ENCODE measurements at places on chromosomes 11 and 22.

DNA sequence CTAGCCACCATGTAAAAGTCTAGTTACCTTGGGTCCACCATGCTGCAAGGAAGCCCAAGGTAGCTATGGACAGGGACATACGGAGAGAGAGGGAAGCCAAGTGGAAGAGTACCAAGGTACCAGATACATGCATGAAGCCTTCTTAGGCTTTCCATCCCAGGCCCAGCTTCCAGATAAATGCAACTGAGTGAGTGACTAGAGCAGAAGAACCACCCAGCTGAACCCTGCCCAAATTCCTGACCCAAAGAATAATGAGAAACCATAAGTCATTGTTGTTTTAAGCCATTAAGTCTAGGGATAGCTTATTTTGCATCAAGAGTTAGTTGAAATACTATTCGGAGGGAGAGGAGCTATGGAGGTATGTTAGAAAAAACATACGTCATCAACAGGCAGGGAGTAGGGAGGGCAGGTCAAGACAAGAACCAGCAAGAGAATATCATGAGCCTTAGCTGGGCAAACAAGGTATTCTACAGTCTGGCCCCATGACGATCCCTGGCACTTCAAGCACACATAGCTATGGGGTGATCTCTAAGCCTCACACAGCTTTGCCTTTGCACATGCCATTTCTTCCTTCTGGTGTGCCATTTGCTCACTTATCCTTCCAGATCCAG is 36.5 kb upstream of the APLNR start:
- no peak for DNase-seq

DNA sequence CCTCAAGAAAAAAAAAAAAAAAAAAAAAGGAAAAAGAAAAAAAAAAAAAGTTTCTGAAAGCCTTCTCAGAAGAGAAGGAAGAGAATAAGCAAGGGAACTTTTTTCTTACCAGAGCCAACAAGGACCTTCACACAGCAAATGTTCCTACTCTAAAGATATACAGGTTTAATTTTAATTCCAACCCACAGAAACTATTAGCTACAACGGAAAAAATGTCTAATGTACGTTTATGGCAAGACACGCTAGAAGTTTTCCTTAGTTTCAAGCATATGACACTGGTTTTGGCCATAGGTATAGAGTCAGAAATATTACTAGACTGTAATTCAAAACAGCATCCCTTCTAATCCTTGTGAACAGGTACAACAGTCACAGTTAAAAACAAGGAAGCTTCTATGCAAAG is 120.1 kb downstream of the MRTFA start:
- no peak for DNase-seq

DNA sequence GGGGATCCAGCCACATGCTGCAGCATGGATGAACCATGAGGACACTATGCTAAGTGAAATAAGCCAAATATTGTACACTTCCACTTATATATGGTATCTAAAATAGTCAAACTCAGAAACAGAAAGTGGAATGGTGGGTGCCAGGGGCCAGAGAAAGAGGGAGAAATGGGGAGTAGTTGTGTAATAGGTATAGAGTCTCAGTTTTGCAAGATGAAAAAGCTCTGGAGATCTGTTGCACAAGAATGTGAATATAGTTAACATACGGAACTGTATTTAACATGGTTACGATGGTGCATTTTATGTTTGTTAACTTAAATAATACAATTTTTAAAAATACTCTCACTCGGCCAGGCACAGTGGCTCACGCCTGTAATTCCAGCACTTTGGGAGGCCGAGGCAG is 21.2 kb downstream of the GDPD5 start:
- no peak for DNase-seq

DNA sequence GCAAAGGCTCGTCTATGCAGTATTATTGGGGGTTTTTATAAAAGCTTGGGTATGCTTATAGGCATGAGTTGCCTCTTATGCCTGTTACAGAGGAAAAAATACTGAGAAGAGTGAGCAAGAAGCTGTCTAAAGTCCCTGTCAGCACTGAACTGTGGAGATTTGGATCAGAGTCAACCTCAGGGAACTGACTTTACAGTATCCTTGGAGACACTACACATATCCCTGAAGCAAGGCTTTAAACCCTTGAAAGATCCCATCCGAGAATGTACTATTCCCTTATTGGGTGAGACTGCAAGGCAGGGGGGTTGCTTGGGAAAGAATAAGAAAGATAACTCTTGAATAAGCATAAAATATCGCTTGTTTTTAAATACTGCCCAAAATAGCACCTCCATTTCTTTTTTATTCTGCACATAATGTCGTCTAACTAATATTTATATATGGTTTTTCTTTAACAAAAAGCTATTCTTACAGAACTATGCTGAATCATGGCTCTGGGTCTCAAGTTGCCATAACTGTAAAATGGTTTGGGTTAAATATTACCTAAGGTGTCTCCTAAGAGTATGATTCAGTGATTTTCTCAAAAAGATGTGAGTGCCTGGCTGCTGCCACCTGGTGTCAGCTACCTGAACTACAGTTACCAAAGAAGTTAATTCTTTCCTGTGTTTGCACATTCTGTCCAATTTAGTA is 1062.8 kb downstream of the DLG2 start:
- DNase-seq = peak; percentile 27

DNA sequence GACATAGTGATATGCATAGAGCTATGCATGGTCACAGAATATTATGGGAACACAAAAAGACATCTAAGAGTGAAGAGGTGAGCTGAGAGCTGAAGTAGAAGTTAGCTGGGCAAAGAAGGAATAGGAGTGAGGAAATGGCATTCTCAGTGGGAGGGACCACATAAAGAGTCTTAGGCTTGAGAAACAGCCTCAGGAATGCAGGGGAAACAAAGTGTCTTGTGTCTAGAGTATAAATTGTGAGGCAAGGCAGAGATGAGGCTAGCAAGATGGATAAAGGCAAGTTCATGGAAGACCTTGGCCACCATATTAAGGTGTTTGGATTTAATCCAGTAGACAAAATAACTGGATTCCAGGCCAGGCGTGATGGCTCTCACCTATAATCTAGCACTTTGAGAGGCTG is 40.6 kb upstream of the CRTAM start:
- DNase-seq = no peak

- no peak for DNase-seq
Observed at GRCh38 chr11:29305456-29306232, 711.2 kb downstream of the KCNA4 start.

- no peak for DNase-seq
Observed at GRCh38 chr11:2837651-2838050, 47.9 kb downstream of the CDKN1C start.

DNA sequence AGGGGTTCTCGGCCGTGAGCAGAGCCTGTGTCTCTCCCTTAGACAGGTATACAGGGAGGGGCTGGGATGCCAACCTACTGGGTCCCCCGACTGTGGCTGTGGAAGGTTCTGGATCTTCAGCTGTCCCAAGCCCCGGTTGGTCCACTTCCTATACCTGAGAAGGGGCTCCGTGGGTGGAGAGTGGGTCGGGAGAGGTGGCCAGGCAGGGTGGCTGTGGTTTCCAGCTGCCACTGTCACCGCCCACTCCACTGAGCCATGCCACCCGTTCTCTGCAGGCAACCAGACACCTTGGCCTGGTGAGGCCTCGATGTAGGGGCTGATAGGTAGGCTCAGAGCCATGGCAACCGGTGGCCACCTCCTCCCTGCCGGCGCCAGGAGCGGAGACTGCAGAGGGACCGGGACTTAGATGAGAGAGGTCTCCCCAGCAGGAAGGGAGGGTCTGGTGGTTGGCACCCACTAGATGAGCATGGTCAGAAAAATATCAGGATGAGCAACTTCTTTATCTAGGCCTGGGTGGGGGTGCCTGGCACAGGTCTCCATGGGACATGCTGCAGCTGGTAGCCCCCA is 53.8 kb downstream of the TRIOBP start:
- DNase-seq = no peak

GRCh38 chr11:14583252-14584034 is 60.2 kb upstream of the PDE3B start:
- DNase-seq = no peak

GRCh38 chr11:119652907-119653659 is 75.9 kb downstream of the NECTIN1 start:
- DNase-seq = no peak

GRCh38 chr11:19907008-19907579 is 194.5 kb downstream of the NAV2 start:
- no peak for DNase-seq

GRCh38 chr11:112523477-112523876 is 262.8 kb upstream of the PLET1 start:
- no peak for DNase-seq

- DNase-seq = no peak
Observed at GRCh38 chr11:104999721-105000120, 23.2 kb downstream of the CASP5 start.

GRCh38 chr11:61378713-61379313 is 13.6 kb upstream of the TMEM216 start:
- no peak for DNase-seq

DNA sequence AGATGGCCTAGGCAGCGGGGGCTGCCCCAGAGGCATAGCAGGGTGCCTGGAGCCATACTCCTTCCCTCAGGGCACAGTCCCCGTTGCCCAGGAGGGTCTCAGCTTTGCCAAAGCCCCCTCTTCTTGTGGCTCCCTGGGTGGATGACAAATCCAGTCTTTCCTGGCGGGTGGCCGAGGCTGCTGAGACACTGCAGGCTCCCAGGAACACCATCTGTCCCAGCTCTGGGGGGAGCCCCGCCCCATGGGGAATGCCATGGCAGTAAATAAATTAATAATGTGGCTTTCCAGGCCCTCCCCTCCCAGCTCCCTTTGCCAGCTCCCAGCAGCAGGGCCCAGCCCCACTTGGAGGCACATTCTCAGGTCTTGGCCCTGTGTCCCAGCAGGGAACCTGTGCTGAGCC is 45.0 kb downstream of the PDE2A start:
- no peak for DNase-seq

DNA sequence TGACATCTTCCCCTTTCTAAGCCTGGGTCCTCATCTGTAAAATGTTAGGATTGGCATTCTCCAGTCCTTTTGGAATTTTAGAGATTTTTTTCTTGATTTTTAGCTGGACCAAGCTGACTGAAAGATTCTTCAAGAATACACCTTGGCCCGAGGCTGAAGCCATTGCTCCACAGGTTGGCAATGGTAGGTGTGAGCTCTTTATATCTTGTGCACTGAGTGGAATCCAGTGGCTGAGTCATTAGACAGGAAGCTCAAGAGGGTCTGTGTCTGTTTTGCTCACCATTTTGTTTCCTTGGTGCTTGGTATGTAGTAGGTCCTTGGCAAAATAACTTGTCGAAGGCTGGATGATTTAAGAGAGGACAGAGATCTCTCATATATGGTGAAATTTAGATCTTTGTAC is 6.2 kb downstream of the EIF3L start:
- DNase-seq = no peak

GRCh38 chr11:6559369-6559768 is 44.0 kb downstream of the RRP8 start:
- DNase-seq = no peak

- no peak for DNase-seq
Observed at GRCh38 chr11:100188137-100188783, 498.8 kb upstream of the ARHGAP42 start.

DNA sequence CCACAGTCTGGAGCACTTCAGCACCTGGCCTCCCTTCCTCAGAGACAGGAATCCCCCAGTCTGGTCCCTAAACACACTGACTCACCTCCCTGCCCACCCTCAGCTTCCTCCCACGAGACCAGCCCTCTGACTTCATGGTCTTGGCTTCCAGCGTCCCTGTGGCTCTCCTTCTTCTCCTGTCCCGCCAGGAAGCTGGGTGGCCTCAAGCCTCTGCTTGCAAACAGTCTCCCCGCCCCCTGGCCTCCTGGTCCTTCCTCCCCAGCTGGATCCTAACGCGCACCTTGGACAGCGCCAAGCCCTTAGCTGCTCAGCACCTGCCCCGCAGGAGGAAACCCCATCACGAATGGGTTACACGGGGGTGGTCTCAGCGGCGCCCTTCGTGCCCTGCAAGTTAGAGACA is 4.5 kb downstream of the NCF4 start:
- no peak for DNase-seq

DNA sequence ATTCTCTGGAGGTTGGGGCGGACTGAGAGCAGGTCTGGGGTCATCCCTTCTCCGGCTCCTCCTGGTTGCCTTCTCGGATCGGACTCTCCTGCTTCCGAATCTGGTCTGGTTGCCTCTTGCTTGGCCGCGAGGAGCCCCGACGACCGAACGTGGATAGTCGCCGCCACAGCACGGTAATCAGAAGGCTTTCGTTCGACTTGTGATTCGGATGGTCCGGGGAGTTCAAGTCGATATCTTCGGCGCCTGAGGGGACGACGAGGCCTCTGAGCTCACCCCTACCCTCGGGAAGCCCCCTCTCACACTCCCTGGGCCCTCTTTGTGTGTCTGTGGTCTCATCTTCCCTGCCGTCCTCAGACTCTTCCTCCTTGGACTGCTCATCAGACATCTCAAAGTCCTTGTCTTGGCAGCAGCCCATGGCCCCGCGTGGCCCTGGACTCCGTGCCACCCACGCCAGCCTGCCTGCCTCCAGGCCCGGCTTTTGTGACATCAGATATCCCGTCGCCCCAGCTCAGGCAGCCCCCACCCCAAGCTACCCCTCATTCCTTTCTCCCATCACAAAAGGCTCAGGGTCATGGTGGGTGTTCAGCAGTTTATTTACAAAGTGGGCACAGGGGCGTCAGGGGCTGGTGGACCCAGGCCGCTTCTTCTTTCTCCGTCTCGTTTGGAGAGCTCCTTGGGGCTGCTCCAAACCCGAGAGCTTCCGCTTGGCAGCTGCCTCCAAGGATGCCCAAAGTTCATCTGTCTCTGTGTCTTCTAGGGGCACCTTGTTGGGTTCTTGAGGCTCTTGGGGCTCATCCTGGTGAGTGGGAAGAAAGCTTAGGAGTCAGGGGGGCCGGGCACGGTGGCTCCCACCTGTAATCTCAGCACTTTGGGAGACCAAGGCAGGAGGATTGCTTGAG is at the start of gene TEX54:
Gene TEX54, minus strand, starts transcription at position 506 of the 899 bp plus-strand sequence.
- DNase-seq = peak; percentile 66

- no peak for DNase-seq
Observed at GRCh38 chr11:114165326-114166230, 106.1 kb downstream of the ZBTB16 start.

GRCh38 chr11:45543081-45543480 is 122.3 kb downstream of the CHST1 start:
- no peak for DNase-seq

DNA sequence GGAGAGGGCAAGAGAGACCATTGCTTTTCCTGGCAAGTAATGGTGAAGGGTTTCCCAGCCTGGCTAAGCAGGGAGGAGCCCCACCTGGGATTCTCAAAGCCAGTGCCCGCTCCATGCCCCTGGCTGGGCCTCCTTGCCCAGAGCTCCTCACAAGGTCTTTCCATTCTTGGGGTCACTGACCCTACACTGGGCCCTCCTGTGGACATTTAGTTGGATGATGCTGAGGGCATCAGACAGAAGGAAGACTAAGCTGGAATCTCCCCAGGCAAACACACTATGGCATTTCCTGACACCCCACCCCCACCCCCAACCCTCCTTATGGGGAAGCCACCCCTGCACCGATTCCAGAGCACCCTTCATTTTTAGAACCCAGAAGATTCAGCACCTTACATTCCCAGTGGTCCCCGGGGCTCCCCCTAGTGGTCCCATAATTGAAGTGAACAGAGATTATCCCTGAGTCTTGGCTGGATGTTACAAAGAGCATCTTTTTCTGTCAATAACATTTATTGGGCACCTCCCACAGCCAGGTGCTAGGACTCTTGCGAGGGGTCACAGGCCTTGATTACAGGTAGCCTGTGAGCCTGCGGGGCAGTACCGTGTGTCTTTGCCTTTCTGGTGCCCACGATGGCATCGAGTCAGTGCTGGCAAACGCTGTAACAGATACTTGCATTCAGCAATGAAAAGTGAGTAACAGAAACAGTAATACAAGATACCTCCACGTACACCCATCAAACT is 548.5 kb downstream of the BUD13 start:
- DNase-seq = peak; percentile 73

- no peak for DNase-seq
Observed at GRCh38 chr11:116534270-116534975, 238.4 kb downstream of the BUD13 start.

- DNase-seq = no peak
Observed at GRCh38 chr22:26484360-26484706, 656 bp downstream of the SRRD start.

All from Peyer's patch (tissue), 4 donors.